ENCODE measurements at places on chromosomes 7 and 10.

DNA sequence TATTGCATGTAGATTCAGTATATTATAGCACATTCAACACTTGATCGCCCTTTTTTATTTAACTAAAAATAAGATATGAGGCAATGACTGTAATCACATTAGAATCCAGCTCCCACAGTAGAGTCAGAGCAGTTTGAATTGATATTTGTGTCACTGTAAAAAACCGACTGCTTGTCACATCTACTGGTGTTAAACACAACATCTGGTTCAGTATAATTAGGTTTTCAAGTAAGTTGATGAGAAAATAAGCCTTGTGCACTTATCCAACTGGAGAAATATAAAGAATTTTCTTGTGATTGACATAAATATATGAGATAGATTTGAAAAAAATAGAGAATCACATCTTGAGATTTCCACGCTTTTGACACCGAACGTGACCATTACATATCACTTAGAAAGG, 69.0 kb downstream of the CHRM2 start:
- no peak for DNase-seq

DNA sequence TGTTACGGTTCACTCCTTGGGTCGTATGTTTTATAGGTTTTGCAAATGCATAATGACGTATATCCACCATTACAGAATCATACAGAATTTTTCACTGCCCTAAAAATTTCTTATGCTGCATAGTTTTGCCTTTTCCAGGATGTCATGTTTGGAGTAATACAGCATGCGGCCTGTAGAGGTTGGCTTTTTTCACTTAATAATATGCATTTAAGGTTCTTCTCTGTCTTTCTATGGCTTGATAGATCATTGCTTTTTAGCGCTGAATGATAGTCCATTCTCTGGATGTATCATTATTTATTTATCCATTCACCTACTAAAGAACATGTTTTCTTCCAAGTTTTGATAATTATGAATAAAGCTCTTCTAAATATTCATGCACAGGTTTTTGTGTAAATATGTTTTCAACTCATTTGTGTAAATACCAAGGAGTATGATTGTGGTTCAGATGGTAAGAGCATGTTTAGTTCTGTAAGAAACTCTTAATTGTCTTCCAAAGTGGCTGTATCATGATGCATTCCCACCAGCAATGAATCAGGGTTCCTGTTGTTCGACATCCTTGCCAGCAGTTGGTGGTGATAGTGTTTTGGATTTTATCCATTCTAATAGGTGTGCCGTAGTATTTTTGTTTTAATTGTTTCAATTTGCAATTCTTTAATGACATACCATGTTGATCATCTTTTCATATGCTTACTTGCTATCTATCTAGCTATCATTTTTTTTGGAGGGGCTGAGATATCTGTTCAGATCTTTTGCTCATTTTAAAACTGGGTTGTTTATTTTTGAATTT, 531.2 kb upstream of the GHITM start:
- DNase-seq: no peak

DNA sequence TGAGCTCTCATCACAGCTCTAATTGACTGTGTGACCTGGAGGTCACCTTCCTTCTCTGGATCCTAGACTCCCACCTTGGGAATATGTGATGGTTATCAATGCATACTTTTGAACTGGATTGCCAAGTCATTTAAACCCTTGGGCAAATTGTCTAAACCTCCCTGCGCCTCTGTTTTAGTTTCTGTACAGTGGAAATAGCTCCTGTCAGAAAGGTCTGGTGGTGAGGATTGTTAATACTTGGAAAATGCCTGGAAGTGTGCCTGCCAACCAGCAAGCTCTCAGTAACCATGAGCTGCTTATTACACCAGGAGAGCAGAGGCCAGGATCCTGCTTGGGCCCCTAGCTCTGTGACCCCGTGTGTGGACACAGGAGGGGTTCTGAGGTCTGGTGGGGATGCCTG, 108.7 kb upstream of the PPIF start:
- no peak for DNase-seq

GRCh38 chr10:43112608-43112961, 25.7 kb upstream of the CSGALNACT2 start:
- no peak for DNase-seq

- no peak for DNase-seq
These were observed 24.2 kb upstream of the MACC1 start for GRCh38 chr7:20241194-20241910.

Measured in effector CD8-positive, alpha-beta T cell (primary cell).